CD14-positive monocyte (primary cell): ENCODE measurements at places on chromosomes 1 and 21.

DNA sequence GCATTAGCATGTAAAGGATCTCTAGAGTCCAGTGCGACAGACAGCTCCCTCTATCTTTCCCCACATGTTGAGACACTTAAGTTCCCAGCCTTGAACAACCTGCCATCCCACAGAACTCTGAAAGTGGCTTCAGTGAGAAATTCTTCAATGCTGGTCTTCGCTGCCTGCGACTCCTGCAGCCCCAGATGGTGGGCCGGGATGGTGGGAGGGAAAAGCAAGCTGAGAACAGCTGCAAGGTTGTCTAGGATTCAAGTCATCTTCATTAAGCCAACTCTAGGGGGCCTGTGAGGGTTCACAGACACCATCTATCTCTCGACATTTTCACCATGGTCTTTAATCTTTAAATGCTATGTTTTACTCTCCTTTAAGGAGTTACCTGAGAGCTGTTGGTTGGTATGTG, 185.5 kb upstream of the C1orf174 start:
- no peak for DNase-seq

- DNase-seq, result no peak
These were observed 514.7 kb downstream of the NUF2 start for GRCh38 chr1:163836481-163836880.

- DNase-seq, result no peak
These were observed 1.8 kb downstream of the CGN start for GRCh38 chr1:151512801-151513625.

GRCh38 chr1:62281922-62282555, 37.2 kb downstream of the KANK4 start:
- no peak for DNase-seq

DNA sequence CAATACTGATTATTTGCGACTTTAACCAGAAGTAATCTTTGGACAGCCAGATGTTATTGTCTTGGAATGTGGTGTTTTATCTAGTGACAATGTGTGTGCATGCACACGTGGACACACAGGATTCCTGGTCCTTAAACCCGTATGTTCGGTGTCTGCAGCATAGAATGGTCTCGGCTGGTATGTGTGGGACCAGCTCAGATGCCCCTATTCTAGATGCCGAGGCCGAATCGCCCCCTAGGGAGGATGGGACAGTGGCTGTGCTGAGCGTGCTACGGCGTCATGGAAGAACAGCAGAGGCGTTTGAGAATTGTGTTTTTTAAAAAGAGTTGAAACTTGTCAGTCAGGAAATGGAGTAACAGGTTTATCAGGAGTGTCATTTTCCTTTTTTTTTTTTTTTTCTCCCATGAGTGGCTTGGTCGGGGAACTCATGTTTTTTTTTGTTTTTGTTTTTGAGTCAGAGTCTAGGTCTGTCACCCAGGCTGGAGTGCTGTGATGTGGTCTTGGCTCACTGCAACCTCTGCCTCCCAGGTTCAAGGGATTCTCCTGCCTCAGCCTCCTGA, 30.1 kb downstream of the SKI start:
- DNase-seq, result no peak
